ENCODE measurements at places on chromosomes 16 and 17. TPM values are rescaled to one million over a fixed set of nuclear protein-coding genes. Genes with fewer than 3 reads are reported as not detected.

CBX2 gene
- 16.7 TPM for total RNA-seq

MMP28 gene
- 8.3 TPM for total RNA-seq

KRT39 gene
- total RNA-seq, result not detected

FAM20A gene
- total RNA-seq, result not detected

RNF43 gene
- 0.08 TPM for total RNA-seq

MBTPS1 gene
- 65.0 TPM for total RNA-seq

DPEP2 gene
- total RNA-seq, result not detected

KRTAP4-3 gene
- total RNA-seq, result not detected

DNA sequence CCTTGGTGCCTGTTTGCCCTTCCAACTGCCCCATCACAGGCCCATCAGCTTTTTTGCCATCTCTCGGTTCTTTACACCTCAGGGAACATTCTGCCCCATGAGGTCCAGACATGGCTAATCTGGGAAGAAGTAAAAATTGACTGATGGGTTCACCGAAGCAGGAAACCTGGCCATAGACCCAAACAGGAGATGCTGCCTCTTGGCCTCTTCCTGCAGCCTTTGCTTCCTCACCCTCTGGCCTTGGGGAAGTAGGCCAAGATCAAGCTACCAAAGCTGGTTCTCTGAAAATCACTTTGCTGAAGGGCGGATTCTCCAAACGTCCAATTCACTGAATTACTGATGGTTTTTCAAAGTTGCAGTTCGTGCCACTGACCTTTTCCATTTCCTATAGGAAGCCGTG is 56.1 kb downstream of the ARSG start:
- DNase-seq, result no peak

DNA sequence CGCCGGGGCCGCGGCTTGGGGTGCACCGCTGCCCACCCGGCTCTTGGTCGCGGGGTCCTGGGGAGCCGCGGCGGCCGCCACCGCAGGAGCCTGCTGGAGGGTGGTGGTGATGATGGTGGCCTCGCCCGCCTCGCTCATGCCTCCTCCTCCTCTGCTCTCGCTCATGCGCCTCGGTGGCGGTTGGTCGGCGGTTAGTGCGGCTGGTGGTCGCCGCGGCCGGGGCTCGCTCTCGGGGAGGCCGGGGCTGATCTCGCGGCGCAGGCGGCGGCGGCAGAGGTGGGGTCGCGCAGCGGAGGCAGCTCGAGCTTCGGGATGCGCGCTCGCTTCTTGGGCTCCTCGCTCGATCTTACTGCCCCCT is 41.6 kb downstream of the AHSP start:
- DNase-seq, result no peak

GRCh38 chr17:61414141-61414935 is 14.7 kb downstream of the TBX2 start:
- no peak for DNase-seq

DNA sequence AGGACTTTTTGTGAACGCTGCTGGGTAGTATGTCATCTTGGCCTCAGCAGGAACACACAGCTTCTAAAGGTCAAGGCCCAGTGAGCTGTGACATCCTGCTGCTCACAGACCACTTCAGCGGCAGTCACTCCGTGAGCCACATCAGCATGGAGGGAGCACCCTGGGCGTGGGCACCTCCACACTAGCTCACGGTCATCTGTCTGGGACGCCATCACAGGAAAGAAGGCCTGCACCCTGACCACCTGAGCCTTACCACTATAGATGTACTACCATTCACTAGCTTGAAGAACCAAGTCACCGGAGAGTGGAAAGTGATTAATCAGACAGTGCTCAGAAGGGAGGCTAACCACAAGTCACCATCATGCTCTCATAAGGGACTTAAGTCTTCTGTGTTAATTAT is 3.3 kb downstream of the AXIN1 start:
- DNase-seq, result no peak

DNA sequence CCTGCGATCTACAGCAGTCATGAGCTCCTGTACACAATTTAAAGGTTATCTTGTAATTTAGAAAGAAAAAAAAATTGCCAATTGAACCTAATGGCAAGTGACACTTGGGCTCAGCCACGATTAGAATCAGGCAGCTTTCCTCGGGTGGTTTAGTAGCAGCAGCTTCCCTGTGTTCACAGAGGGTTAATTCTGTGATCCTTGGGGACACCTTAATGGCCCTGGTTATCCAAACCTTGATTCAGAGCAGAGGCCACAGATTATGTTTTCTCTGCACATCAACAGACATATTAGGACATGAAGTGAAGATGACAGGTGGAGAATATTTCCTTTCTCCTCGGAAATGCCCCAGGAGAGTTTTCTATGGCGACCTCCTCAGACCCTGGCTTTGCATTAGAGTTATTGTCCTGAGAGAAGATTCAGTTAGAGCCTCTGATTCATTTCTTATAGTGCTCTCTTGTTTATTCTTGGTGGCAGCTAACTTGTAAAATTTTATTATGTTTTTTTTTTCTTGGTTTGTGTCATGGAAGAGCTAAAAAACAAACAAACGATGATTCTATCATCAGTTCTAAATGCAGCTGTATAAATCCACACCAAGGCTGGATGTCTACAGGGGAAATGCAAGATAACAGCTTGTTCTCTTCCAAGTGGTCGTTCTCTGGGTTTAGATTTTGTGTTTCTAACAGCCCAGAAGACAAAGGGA is 351.2 kb upstream of the DYNLRB2 start:
- DNase-seq, result peak; percentile 74

DNA sequence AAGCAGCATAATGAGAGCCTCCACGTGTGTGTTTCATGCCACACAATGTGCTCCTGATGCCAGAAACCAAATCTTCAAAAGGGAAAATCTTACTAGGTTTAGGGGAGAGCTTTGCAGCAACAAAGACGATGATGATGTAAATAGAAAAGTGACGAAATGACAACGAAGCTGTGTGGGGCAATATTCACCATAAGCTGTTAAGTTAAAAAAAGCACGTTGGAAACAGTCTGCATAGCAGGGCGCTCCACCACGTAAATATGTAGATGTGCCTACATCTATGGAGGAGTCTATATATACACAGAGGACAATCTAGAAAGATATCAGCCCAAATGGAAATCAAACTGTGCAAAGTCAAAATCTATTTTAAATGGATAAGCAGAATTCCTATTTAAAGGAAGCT is 61.0 kb downstream of the RPH3AL start:
- no peak for DNase-seq

DNA sequence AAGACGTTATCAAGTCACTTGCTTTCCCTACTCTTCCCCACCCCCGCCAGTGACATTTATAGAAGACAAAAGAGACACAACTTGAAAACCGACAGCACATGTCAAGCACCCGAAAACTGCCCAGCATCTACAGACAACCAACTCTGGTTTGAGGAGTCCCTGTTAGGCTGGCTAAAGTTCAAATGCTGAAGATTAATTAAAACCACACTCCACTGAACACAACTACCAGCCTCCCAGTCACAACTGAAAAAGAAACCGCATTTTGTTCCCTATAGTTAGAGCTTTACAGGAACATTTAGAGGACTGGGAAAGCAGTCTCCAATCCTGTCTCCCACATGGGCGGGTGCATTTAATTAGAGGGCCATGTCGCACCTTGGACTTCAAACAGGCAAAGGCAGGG is 73.0 kb upstream of the COX10 start:
- no peak for DNase-seq

DNA sequence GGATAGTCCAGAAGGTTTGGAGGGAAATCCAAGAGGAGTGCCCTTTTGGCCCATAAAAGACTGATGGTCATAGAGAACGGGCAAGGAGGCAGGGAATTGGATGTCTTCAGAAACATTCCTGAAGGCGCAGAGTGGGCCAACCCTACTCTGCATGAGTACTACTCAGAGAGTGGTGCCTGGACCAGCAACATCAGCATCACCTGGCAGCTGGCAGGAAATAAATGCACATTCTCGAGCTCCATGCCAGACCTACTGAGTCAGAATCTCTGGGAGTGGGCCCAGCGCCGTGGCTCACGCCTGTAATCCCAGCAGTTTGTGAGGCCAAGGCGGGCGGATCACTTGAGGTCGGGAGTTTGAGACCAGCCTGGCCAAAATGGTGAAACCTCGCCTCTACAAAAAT is 27.1 kb upstream of the SLC39A11 start:
- no peak for DNase-seq

DNA sequence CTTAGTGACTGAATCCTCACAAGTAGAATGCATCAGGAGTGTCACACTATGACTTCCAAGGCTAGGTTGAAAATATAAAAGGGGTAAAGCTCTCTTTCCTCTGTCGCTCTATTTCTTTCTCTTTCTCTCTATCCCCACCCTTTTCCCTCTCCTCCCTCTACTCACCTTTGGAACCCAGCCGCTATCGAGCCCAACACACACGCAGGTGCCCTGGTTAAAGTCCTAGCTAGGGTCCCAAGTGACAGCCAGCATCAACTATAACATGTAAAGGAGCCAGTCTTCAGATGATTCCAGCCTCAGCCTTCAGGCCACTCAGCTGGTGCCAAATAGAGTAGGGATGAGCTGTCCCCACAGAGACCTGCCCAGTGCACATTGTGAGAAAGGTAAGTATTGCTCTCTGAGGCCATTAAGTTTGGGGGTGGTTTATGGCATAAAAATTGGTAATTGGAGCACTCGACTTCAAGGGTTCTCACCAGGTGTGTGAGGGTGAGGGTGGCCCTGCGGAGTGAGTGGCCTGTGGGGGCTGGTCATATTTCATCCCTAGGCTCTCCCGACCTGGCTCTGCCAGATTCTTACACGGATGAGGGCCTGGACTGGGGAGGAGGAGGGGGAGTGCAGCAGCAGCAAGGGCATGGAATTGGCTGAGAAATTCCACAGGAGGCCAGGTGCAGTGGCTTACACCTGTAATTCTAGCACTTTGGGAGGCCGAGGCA is 14.9 kb upstream of the C16orf54 start:
- no peak for DNase-seq

- no peak for DNase-seq
Measured at GRCh38 chr17:62892870-62893338, 73.1 kb upstream of the TANC2 start.

DNA sequence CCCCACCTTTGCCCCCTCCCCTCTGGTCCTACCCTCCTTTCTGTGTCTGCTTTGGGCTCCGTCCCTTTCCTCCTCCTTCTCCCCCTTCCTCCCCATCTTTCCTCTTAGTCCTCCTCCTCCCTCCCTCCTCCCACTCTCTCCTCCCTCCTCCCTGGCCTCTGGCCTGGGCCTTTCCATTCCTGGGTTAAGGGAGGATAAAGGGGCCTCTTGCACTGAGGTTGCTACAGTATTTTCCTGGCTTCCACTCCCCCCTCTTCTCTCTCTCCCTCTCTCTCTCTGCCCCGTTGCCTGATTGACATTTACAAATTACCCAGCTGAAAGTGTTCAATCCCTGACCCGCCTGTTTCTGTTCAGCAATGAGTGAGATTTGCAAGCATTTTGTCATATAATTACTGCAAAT is 44.0 kb downstream of the MRM1 start:
- DNase-seq, result no peak

DNA sequence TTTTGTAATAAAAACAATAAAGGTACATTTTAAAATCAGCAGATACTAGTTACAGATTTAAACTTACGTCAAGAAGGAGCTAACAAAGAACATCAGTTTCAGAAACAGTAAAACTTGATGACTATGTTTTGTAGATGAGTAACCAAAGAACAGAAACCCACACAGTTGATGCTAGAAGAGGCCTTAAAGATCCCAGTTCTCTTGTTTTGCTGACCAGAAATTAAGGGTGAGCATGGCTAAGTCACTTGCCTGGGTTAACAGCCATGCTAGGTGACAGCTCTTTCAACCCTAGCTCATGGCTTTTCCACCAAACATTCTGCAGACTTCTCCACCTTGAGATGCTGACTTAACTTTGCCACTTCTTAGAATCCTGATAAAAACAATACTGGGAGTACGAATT is 26.4 kb downstream of the STX8 start:
- DNase-seq, result no peak

- no peak for DNase-seq
Measured at GRCh38 chr17:31061678-31062077, 33.1 kb upstream of the NF1 start.

DNA sequence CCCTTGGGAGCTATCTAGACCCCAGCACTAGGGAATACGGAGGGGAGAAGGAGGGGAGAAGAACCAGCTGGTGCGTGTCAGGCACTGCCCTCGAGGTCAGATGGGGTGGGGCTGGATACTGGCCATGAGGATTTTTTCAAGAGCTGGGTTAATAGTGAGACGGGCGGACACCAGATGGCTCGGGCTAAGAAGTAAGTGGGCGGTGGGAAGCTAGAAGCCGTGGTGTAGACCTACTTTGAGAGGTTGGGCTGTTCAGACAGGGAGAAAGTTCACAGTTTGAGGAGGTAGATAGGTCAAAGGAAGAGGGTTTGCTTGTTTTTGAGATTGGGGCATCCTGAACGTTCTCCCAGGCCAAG is 303.8 kb downstream of the SEC14L1 start:
- no peak for DNase-seq

DNA sequence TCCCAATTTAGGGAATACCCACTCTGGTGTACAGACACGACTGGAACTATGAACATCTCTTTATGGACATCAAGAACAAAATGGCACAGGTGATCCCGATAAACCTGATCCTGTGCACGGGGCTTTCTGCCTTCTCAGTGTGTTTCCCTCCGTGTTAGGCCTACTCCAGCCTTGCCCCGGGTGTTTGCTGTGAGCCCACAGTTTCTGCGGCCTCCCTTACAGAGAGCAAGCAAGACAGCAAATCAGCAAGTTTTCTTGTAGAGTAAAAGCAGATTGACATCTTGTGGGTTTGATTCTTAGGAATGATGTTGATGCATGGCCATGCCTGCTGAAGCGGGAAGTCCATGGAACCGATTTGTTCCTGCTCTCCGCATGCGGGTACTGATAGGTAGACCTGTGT is 26.4 kb upstream of the ENDOV start:
- no peak for DNase-seq

DNA sequence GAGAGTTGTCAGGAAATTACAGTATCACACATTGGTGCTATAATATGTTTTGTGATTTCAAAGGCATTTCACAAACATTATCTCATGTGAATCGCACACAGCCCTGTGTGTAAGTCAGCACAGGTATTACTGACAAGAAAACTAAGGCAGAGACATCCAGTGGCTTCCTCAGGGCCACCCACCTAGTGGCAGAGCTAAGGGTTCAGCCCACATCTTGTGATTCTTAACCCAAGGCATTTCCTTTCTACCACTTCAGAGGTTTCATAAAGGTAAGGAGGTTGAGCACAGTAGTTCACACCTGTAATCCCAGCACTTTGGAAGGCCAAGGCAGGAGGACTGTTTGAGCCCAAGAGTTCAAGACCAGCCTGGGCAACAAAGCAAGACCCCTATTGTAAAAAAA is 58.2 kb downstream of the STX8 start:
- DNase-seq, result peak; percentile 52
